ENCODE measurements at places on chromosomes 5 and 9.

- DNase-seq, result peak; percentile 89
These were observed 39.8 kb downstream of the NEK6 start for GRCh38 chr9:124297551-124297901.

DNA sequence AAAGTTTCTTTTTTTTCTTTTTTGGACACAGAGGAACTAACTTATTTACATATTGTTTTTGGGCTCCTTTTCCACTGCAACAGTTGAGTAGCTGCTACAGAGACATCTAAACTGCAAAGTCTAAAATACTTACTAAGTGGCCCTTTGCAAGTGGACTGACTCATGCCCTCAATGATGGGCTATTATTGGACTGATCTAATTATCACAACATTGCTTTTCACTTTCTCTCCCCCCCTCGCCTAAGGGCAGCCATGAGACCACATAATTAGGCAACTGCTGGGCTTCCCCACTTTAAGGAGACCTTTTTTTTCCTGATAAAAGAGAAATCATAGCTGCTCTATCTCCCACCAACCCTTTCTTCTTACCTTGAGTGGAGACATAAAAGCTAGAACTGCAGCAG lies 47.0 kb downstream of the PLK2 start:
- no peak for DNase-seq

- DNase-seq, result no peak
These were observed 34.1 kb upstream of the C5orf47 start for GRCh38 chr5:173954671-173955521.

GRCh38 chr9:16213781-16214515 lies 656.5 kb downstream of the BNC2 start:
- no peak for DNase-seq

GRCh38 chr5:159441441-159441840 lies 111.2 kb upstream of the IL12B start:
- peak; percentile 65 for DNase-seq

DNA sequence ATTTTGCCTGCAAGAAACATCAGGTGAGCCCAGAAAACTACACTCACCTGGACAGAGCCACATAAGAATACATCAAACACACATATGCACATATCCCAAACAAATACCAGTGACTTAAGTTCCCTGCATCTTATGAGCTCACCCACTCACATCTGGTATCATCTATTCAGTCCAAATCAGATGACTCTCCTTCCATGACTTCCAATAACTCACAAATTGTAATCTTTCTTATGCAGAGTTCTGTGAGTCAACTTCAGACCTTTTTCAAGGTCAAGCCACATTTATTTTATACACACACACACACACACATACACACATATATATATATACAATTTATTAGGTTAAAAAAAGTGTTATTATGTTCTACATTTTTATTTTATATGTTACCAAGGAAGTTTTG lies 1711.9 kb upstream of the CDH9 start:
- no peak for DNase-seq

DNA sequence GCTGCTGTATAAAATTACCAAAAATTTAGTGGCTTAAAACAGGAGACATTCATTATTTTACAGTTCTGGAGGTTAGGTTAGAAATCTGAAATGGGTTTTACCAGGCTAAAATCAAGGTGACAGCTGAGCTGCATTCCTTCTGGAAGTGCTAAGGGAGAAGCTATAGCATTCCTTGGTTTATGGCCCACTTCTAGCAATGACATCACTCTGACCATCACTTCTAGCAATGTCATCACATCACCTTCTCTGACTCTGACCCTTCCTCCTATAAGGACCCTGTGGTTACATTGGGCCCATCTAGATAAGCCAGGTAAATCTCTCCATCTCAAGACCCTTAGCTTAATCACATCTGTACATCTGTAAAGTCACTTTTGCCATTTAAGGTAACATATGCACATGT lies 366.1 kb downstream of the EFNA5 start:
- no peak for DNase-seq

- DNase-seq, result no peak
These were observed 122.2 kb downstream of the ADAMTS6 start for GRCh38 chr5:65359569-65359968.

GRCh38 chr5:43369651-43370050 lies 42.5 kb downstream of the CCL28 start:
- no peak for DNase-seq

DNA sequence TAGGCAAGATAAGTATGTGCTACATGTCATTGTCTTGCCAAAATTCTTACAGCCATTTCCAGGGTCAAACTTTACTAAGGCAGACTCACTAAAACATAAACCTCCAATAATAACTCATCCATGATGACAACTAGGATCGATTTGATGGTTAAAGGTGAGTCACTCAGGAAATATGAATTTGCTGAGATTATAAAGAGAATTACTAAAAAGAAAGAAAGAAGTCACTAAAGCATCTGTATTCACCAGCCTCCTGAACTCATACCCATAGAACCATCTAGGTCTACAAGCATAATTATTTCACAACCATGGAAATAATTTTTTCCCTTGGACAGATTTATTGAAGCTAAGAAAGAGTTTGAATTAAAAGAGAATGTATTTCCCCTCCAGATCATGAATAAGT lies 258.6 kb downstream of the TLE1 start:
- DNase-seq, result no peak

DNA sequence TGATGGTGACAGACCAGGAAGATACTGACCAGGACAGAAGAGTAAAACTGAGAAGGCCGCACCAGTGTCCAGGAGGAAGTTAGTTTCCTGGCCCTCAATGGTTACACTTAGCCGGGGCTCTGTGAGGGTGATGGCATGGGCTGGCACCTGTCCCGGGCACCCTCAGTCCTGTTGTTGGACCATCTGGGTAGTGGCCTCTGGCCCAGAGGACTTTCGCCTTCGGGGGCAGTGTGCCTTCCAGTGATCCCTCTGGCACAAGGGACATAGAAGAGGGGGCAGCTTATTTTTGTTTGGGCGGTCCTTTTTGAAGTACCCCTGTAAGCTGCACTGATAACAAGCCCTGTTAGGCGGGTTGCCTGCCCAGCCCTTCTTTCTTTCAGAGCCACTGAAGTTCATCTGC lies 1108.6 kb downstream of the TAF11L14 start:
- no peak for DNase-seq

DNA sequence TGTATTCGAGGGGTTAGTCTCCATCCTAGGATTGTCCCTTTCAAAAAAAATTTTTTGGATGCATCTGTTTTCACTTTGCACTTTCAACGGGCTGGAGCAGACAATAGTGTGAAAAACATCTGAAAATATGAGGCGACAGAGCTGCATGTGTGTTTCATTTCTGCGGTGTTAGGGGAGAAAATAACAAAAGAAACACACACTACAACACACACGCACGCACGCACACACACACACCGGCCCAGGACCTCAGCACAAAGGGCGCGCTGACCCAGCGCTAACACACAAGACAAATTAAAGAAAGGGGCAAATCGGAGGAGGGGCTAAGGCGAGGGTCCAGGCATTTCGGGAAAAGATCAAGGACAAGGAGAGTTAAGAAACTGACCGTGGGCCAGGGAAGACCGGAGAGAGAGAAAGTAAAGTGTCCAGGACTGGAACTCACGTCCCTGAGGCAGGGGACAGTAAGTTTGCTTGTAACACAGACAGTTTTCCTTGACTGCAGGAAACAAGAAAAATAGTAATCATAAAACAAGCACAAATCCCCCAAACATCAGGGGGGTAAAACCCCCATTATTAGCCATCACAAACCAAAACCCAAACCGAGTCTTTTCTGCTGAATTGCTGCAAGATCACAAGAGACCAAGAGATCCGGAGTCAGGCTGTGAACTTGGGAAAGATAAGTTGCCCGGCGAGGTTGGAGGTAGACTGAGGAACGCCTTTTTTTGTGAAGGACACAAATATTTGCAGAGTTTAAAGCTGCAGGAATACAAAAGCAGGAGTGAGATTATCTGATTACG lies 302.1 kb downstream of the PARP8 start:
- DNase-seq, result peak; percentile 4

GRCh38 chr5:21823588-21823987 lies 1029.6 kb downstream of the CDH12 start:
- no peak for DNase-seq

DNA sequence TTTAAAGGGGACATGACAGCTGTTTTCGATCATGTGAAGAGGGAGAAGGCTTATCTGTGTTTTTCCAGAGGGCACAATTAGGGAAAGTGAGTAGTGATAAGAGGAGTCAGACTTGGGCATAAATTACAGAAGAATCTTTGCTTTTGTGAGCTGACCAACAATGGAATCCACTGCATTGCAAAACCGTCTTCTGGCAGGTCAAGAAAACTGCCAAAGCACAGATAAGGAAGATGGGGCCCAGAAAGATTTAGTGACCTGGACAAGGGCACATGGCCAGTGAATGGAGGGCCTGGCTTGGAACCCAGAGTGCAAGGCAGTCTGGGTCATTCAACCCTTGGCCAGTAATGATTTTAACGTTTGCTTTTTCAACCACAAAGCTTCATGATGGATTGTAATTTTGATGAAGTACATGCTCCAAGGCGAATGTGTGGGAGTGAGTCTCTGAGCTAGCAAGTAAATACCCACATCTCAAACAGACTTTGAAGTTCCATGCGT lies 153.2 kb upstream of the MAST4 start:
- DNase-seq, result no peak

- peak; percentile 13 for DNase-seq
These were observed 220.0 kb downstream of the PDE4D start for GRCh38 chr5:59673438-59674058.

DNA sequence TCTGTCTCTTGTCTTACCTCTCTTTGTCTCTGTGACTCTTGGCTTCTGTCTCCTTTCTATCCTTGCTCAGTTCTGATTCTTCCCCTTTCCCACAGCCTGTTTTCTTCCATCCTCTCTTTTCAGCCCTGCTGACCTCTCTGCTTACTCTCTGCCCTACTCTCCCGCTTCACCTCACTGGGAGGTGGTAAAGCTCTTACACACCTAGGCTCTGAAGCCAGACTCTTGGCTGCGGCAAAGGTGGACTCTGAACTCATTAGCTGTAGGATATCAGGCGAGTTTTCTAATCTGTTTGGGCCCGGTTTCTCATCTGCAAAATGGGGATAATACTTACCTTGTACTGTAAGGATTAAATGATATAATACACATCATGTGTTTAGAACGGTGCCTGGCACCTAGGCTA lies 11.1 kb downstream of the PCDH1 start:
- DNase-seq, result no peak

- peak; percentile 68 for DNase-seq
These were observed 39.7 kb upstream of the SLC25A51 start for GRCh38 chr9:37943345-37944265.
